Fibroblast of skin of scalp (primary cell): ENCODE measurements at places on chromosomes 2 and 18.

DNA sequence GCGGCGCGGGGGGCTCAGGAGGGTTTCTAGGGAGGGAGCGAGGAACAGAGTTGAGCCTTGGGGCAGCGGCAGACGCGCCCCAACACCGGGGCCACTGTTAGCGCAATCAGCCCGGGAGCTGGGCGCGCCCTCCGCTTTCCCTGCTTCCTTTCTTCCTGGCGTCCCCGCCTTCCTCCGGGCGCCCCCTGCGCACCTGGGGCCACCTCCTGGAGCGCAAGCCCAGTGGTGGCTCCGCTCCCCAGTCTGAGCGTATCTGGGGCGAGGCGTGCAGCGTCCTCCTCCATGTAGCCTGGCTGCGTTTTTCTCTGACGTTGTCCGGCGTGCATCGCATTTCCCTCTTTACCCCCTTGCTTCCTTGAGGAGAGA is 5.2 kb downstream of the PROC start:
- DNase-seq: no peak

DNA sequence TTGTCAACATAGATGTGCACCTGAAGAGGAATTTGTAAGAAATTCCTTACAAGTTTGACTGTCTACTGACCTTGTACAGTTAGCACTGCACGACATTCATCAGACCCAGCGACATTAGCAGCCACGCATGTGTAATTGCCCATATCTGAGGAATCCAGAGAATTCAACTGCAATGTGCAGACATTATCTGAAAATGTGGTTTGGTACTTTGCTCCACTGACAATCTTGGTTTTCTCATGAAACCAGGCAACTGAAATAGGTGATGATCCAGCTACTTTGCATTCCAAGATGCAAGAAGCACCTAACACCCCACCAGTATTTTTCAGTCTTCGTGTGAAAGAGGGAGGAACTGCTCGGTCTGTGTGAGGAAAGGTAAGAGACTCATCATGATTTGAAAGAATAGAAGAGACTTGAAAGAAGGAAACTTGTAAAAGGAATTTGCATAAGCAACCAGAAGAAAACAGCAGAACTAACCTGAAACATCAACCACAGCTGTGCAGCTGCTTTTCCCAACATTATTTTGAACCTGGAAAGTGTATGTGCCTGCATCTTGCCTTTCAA is 83.4 kb downstream of the TTN start:
- no peak for DNase-seq

DNA sequence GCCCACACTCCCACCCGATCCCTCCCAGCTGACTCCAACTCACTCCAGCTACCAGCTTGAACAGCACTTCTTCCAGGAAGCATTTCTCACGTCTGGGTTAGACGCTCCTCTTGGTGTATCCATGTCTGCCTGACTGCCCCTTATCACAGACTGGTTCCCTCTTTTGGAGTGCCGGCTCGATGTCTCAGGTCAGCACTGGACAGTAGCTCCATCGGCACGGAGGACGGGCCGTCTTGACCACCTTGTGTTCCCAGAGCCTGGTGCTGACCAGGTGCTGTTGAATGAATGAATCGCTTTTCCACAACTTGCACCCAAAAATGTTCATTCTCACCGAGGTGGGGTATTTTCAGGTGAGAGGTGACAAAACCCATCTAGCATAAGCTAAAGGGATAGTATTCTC is 71.8 kb downstream of the LBH start:
- DNase-seq: no peak

- no peak for DNase-seq
These were observed 5.4 kb downstream of the CD302 start for GRCh38 chr2:159792599-159792998.

GRCh38 chr2:137693534-137693933 is 270.7 kb upstream of the HNMT start:
- DNase-seq: no peak

DNA sequence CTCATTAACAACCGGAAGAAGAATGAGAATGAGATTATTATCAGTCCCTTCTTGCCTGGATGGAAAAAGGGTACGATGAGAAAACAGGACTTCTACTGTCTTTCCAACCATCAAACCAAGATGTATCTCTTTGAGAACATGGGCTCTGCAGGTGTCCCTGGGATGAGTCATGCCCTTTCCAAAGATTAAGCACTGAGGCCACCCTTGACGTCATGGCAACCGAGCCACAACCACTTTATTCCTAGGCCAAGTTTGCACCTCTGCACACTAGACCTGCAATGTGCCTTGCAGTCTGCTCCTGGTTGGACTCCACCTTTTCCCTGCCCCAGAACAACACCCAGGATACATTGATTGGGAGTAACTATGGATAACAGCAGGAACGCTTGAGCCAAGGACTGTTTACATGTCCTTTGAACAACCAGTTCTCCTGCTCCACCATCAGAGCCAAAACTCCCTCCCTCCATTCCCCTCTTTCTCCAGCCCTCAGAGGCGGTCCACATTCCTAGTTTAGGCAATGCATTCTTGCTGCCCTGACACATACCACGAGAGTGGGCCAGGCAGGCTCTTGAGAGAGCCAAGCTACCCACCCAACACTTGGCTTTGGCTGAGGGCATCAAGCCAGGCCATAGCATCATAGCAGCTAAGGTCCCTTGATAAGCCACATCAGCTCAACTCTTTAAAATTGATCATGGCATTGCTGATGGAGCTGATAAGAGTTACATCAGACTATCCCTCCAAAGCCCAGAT is 310.7 kb downstream of the TNS1 start:
- peak; percentile 86 for DNase-seq

DNA sequence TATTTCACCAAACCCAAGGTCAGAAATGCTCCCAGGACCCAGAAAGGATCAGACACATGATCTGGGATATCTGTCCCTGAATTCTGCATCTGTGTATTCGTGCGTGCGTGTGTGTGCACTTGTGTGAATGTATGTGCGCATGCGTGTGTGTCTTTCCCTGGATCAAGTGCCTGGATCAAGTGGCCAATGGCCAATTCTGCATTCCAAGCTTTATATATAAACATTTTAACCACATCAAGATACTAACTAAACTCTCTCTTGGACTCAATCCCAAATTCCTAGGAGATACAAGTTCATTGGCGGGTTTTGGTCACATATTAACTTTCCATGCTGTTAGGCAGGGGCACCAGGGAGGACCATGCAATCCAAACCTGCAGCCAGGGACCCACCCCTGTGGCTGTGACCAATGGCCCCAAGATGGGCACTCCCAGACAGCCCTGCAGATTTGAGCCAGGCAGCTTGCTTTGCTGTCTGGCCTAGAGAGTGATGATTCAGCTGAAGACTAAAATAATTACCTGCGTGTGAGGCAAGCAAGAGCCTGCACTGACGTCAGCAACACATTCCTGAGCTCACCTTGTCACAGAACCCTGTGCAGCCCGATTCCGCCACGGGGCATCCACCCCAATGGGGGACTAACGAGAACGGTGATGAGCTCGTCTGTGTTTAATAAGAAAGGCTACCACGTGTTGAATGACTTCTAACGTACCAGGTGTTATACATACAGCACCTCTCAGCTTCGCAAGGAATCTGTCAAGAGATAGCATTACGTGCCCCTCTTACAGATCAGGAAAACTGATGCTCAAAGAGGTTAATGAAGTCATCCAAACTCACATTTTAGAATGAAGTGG is 45.3 kb upstream of the ROCK2 start:
- DNase-seq: peak; percentile 96

GRCh38 chr2:39405364-39405763 is 31.7 kb downstream of the MAP4K3 start:
- DNase-seq: no peak

DNA sequence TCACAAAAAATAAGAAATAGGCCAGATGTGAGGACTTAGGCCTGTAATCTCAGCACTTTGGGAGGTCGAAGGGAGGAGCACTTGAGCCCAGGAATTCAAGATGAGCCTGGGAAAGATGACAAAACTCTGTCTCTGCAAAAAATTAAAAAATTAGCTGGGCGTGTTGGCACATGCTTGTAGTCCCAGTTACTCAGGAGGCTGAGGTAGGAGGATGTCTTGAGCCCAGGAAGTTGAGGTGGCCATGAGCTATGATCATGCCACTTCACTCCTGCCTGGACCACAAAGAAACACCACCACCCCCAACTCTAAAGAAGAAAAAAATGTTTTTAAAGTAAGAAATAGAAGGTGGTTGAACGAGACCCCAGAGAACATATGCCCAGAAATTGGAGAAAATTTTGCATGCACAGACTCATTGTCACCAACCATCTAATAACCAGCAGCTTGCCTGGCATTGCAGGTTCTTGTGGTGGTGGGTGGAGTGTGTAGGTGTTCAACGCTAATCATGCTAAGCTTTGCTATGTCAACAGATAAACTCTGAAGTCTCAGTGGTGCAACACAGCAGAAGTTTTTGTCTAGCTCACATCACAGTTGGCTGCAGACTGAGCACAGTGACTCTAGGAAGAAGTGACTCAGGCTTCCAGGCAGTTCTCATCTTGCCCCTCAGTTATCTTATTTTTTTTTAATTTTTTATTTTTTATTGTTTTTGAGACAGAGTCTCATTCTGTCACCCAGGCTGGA is 18.6 kb downstream of the ARL4C start:
- no peak for DNase-seq

GRCh38 chr2:168896783-168897182 is 4.3 kb upstream of the G6PC2 start:
- no peak for DNase-seq

GRCh38 chr2:73830871-73831401 is 2.2 kb downstream of the STAMBP start:
- peak; percentile 68 for DNase-seq

DNA sequence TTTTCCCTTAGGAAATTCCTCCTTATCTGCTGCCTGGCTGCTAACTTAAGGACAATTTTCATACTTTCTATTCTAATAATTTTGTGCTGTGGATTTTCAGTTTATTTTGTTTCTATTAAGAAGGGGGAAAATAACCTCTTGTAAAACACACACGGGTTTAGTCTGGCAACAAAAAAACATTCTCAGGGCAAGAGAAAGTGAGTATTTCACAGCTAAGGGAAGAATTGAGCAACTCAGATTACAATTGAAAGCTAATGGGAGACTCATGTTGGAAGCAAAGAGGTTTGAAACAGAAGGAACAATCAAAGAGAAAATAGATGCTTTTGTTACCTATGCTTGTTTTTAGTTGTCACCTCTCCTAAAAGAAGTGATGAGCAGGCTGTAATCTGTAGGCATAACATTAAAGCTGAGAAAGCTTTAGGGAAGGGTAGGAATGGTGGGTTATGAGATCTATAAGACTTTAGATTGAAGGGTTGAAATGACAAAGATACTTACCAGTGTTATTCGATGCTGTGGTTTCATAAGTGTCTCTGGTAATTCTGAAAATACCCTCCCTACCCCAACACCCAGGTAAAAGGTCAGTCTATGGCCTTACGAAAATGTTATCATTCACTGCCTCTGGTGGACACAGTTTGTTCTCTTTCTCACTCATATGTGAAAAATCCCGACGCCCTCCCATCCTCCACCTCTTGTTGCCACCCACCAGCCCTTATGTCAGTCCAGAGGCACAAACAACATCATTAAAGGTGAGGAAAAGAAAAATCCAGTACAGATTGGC is 510.9 kb downstream of the TXNL1 start:
- DNase-seq: no peak

DNA sequence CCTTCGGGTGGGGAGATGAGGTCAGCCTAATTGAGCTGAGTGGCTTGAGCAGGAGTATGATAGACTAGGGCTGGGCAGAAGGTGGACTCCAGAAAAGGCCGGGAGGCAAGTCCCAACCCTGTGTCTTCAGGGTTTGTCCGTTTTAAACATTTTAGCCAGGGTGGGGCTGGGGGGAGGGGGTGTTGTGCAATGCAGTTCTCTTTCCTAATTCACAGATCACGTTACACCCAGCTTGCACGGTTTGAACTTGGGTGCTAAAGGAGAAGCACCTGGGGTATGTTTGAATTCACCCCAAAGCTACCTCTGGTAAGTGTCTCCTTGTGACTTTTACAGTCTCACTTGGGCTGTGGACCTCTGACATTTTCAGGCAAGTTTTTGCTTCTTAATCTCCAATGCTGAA is 233.3 kb downstream of the AGAP1 start:
- no peak for DNase-seq

- DNase-seq: no peak
These were observed 23.8 kb upstream of the EFHD1 start for GRCh38 chr2:232609607-232610006.

- peak; percentile 4 for DNase-seq
These were observed 57.7 kb downstream of the INHBB start for GRCh38 chr2:120403676-120404075.

DNA sequence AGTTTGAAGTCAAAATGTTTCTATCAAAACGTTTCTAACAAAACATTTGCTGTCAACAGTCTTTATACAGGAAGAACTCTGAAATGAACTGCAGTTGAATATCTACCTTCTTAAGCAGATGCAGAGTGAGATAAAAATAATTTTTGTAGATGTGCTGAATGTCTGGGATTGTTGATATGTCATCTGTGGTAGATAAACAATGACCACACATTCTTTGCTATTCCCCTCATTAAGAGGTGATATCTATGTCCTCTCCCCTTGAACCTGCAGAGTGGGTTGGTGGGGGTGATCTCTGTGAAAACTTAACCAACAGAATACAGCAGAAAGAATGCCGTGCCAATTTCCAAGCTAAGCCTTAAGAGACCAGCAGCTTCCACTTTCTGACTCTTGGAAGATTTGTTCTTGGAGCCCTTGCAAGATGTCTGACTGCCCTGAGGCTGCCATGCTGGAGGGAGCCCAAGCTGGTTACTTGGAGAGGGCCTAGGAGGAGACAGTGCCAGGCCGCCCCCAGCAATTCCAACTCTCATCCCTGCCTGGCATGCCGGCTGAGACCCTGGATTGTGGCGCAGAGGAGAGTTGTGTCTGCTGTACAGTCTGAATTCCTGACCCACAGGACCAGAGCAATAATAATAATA is 80.8 kb downstream of the COLEC12 start:
- DNase-seq: no peak

DNA sequence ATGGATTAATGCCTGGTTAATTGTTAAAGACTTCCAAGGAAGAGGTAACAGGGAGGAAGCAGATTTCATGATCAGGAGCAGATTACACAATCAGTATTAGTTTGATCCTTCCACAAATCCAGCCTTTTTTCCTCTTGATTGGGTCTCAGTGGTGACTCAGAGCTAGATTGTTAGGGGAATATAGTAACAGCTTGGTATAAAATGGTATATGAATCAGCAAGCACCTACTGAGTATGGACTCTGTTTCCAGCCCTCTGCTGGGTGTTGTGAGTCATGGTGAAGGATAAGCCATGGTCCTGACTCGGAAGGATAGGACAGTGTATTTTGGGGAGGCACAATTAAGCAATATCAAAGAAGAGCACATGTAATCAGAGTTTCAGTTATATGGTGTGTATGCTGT is 272.4 kb upstream of the DPP10 start:
- DNase-seq: no peak

GRCh38 chr2:233133239-233133638 is 73.1 kb downstream of the INPP5D start:
- no peak for DNase-seq
